ENCODE measurements at places on chromosomes 7 and 10.

- DNase-seq, result no peak
Observed at GRCh38 chr7:38781991-38782390, 127.0 kb downstream of the VPS41 start.

DNA sequence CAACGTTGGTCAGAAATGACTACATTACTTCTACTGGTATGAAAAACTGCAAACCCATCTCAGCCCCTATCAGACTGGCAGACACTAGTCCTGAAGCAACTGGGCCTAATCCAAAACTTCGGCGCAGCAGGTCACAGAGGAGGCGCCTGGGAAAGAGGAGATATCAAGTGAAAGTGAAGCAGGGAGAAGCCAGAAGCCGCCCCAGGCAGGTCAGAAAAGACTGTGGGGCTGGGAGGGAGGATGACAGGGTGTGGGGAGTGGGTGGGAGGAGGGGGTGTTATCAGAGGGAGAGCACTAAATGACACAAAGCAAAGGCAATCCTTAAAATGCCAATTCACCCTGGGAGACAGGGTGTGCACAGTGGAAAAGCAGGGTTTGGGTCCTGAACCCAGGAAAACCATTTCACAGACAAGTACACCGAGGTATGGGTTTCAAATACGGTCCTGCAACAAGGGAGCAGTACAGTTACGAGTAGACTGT lies 731 bp downstream of the CHCHD3 start:
- DNase-seq, result peak; percentile 19

- DNase-seq, result no peak
Observed at GRCh38 chr10:26479766-26480492, 41.8 kb downstream of the APBB1IP start.

- peak; percentile 72 for DNase-seq
Observed at GRCh38 chr10:52004342-52004949, 305.1 kb upstream of the CSTF2T start.

DNA sequence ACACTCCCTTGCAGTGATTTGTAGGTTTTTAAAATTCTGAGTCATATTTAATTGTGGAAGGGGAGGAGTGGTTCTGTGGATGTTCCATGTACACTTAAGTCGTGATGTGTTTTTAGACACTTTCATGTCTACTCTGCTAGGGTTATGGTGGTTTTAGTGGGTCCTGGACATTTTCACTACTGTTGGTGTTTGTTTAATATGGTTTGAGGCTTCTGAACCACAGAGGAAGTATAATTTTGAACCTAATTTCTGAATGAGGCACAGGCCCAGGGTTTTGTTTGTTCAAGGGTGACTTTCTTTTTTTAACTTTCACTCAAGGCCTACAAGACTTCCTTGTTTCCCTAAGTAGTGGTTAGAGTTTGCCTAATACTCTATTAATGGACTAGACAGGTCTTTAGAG lies 13.3 kb downstream of the SLC26A5 start:
- no peak for DNase-seq

GRCh38 chr7:18320971-18321567 lies 174.5 kb upstream of the HDAC9 start:
- DNase-seq, result peak; percentile 54

- no peak for DNase-seq
Observed at GRCh38 chr10:3396116-3396515, 223.5 kb upstream of the PITRM1 start.

DNA sequence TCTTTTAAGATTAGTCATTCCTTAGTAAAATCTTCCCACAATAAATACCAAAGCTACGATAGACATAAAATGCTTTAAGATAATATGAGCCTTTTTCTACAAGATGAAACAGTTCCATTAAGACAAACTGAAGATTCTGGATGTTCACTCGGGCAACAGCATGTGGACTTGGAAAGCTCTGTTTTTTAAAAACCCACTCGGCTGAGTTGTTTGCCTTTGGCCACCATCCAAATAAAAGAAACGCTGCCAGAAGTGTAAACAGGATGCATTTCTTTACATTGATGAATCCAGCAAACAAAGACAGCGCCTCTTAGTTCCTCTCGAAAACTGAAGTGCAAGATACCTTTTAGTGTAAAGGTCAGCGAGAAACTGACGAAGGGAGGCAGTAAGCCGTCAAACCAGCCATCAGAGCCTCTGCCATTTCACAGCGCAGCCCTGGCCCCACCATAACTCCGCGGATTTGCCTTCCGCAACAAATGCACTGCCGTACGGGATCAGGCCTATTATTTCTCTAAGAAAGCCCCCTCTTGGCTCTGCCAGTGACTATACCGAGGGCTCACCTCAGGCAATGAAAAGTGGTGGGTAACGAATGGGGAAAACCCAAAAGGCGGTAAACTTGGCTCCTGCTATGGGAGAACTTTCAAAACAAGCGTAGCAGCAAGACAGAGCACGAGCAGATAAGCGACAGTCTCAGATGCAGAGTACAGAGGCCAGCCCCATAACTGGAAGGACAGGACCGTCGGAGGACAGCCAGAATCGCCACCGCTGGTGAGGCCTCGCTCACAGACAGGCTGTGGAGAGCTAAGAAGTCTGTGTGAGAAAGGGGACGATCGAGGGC lies 41.4 kb downstream of the GNA12 start:
- DNase-seq, result no peak

DNA sequence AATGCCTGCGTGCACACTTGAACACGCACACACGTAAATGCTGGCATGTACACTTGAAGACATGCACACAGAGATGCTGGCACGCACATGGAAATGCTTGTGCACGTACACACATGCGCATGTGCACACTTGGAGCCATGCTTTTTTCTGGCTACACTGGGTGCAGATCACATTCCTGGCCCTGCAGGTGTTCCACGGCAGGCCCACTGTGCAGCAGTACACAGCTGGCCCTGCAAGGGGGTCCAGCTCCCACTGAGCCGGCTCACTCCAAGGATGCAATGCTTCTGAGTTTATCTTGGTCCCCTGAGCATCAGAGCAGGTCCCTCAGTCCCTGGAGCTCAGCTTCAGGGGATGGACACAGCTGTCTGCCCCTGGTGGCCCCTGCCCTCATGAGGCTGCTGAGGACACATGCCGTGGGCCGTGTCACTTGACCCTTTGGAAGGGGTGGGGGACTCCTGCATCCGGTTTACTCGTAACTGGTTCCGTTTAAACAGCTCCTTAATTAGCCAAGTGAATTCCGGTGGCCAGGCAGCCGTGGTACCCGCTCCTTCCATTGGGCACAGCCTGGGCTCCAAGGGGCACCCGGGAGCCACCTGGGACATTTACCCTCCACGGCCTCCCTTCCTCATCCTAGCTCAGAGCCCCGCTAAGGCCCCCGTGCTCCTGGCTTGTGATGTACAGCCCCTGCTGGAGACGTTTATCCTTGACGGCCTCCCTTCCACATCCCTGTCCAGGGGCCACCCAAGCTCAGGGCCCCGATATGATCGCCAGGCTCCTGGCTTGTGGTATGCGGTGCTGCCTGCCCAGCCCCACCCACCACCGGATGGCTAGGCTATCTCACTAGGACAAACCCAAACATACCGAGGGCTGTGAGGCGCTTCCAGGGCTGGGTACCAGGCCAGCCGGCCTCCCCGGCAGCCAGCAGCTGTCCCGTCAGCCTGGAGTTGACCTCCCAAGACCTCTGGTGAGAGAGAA lies 39.5 kb upstream of the DPYSL4 start:
- no peak for DNase-seq

GRCh38 chr10:83656924-83657323 lies 482.4 kb upstream of the GHITM start:
- no peak for DNase-seq

DNA sequence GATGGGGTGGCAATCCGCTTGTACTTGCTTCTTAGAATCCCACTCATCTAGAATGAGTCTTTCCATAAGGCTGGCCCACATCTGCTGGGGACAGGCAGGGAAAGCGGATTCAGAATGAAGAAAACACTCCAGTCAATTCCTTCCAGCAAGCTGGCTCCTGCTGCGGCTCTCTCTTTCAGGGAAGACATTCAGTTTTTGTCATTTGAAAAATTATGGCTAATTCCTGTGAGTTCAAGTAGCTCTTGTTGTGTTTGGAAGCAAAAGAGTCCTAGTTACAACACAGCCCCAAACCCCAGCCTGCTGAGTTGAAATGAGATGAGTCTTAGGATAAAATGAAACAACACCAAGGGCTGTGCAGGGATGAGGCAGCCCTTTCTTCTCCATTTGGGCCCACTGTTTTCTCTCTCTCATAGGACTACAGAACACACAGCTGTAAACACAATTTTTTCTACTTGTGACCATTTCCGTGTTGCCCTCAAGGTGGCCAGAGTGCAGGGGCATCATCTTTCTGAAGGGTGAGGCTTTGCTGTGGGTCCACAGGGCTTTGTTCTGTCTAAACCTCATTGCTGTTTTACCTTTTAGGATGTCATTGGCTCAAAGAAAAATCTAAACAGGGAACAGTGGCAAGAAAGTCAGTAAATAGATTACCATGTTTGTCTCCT lies 90.8 kb upstream of the EEPD1 start:
- DNase-seq, result peak; percentile 50

DNA sequence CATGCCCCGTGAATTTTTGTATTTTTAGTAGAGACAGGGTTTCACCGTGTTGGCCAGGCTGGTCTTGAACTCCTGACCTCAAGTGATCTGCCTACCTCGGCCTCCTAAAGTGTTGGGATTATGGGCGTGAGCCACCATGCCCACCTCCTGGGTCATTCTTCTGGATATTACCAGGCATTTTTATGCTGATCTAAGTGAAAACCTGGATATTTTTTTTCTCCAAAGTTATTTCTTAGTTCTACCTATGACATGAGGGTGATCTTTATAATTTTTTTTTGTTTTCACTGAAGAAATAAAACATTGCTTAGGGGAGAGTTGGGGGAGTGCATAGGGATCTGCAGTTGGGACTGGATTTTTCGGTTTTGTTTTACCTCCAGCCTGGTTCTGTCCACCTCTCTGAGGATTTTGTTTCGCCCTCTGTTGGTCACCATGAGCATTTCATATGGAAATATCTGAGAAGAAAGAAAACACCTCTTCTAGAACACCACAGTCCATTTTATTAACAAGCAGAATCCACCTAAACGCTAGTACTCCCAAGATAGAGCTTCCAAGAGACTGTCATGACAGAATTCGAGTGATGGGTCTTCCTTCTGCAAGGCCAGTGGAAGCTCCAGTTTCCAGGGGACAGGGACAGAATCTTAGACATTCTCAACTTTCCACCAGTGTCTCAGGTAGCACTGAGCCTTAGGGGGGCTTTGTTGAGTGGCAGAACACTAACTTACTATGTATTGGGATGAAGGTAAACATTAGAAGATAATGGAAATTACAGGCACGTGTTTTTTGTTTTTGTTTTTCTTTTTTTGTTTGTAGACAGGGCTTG lies 33.4 kb upstream of the AFAP1L2 start:
- peak; percentile 62 for DNase-seq

- DNase-seq, result no peak
Observed at GRCh38 chr7:134528749-134529148, 1.4 kb downstream of the AKR1B10 start.

DNA sequence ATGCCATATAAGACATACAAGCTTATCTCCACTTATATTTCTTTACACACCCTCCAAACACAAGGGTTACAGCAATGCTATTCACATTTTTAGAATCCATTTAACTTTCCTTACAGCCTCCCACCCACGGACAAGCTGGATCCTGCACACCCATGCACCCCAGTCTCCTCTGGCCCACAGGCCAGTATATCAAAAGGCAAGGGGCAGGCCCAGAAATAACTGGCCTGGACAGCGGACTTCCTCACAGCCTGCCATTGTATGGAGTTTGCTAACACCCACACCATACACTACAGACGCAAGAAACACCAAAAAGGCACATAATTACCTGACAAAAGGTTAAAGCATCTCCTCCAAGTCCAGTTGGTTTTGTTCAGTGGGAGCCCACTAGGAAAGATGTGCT lies 12.0 kb downstream of the HOXA4 start:
- DNase-seq, result no peak

- no peak for DNase-seq
Observed at GRCh38 chr7:151721694-151722093, 155.2 kb downstream of the PRKAG2 start.

DNA sequence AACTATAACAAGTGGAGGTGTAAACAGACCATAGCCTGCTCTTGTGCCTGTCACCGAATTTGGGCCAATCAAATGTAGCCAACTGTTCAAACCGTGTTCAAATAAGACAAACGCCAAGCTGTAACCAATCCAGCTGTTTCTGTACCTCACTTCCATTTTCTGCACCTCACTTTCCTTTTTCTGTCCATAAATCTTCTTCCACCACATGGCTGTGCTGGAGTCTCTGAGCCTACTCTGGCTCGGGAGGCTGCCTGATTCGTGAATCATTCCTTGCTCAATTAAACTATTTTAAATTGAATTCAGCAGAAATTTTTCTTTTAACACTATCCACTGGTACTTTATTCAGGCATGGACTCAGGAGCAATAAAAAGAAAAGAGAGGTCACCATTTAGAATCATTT lies 29.9 kb upstream of the COL1A2 start:
- no peak for DNase-seq

GRCh38 chr10:56316603-56317002 lies 44.5 kb downstream of the ZWINT start:
- DNase-seq, result no peak

DNA sequence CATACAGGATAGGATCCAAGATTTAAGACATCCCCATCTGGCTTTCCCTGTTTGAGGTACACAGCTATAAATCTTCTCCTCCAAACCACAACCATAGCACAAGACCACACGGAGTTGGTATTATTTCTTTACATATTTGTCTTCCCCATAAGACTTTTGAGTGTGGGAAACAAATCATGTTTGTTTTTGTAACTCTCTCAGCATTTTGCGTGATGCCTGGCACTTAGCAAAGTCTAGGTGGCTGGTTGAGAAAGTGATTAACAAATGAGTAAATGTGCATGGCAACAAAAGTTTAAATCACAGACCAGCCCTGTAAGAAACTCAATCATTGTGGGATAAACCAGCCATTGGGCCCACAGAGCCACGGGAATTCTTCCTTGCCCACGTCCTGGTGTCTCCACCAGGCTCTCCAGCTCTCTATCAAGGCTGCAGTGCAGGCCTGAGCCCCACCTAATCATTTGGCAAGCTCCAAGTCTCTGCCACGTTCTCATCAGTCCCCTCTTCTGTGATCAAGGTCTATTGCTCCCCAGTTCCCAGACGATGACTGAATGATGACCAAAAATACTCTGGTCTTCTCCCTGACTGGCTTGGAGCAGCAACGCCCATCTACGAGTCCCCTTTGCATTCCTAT lies 317.8 kb downstream of the TNS3 start:
- DNase-seq, result no peak

- DNase-seq, result no peak
Observed at GRCh38 chr10:18456984-18457383, 194.4 kb downstream of the NSUN6 start.

DNA sequence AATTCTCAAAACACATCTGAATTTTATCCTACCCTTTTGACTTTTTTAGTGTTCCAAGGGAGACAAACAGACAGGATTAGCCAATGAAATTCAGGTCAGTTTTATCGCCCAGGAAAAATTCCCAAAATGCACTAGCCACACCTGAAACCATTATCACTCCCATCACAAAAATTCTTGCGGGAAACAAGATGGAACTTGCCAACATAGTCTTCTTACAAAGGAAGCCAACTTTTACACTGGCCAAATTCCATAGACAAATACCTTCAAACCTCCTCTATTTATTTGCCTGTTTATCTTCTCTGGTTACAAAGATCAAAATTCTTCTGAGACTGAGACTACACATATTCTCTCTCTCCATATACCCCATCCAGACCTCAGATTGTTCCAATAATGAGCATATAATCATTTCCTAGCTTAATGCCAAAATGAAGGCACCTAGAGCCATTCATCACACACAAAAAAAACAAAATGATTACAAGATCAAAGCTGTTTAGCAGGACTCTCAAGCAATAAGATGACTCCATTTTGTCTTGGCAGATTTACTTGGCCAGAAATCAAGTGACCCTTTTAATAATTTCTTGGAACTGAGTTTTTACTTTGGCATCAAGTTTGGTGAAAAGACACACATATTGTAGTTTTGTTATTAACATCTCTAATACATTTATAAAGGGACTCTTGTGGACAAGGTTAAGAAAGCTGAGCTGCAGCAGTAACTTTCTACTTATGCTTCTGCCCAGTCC lies 30.2 kb downstream of the MET start:
- DNase-seq, result no peak

Measured in GM03348 (cell line).